ENCODE measurements at places on chromosomes 2 and 18.

- no peak for DNase-seq
Measured at GRCh38 chr2:173355132-173355865, 627 bp downstream of the CDCA7 start.

DNA sequence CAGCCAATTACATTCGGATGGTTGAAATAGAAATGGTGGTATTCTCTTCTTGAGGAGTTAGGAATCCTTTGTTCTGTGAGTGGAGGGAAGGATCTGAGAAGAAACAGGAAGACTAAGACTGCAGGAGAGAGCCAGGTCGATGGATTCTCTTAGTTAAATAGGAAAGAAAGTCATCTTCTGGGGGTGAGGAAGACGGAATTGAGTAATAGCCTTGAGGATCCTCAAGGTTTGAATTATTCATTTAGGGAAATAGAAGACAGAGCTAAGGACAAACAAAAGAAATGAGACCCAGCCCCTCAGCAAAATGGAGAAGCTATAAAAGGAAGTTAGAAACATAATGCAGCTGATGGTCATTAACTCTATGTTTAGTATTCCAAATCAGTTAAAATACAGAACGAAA, 1.8 kb downstream of the LAPTM4A start:
- no peak for DNase-seq

DNA sequence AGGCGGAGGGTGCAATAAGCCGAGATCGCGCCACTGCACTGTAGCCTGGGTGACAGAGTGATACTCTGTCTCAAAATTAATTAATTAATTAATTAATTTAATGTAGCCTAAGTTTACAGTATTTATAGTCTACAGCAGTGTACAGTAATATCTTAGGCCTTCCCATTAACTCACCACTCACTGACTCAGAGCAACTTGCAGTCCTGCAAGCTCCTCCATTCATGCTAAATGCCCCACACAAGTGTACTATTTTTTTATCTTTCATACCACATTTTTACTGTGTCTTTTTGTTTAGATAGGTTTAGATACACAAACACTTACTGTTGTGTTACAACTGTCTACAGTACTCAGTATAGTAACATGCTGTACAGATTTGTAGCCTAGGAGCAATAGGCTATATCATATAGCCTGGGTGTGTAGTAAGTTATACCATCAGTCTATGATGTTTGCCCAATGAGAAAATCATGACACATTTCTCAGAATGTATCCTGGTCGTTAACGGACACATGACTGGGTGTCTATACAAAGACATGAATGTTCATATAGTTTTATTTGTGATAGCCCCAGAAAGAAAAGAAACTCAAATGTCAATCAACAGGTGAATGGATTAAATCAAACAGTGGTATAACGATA, 15.8 kb upstream of the RNU2-63P start:
- no peak for DNase-seq

- DNase-seq: no peak
Measured at GRCh38 chr2:21001225-21001946, 42.5 kb downstream of the APOB start.

- DNase-seq: no peak
Measured at GRCh38 chr18:77344786-77345500, 95.3 kb downstream of the GALR1 start.

- DNase-seq: no peak
Measured at GRCh38 chr18:56921896-56922480, 224.9 kb upstream of the BOD1L2 start.

GRCh38 chr2:223952280-223952968, 4.8 kb upstream of the MRPL44 start:
- DNase-seq: no peak

DNA sequence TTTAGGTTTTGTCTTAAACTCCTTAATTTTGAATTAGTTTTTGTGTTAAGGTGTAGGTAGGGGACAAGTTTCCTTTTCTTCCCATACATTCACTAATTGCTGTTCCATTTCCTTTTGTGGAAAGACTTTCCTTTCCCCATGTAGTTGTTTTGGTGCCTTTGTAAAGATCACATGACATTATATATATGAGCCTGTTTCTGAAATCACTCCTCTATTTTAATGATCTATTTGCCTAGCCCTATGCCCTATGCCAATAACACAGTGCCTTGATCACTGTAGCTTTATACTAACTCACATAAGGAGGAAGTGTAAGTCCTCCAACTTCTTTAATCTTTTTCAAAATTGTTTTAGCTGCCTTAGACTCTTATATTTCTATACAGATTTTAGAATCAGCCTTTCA, 211.9 kb downstream of the PPP1R1C start:
- no peak for DNase-seq

Data from cerebellar nuclear complex (tissue), 1 donor.